MCF 10A (cell line): ENCODE measurements at places on chromosomes 4 and X. TPM values are rescaled to one million over a fixed set of nuclear protein-coding genes. Genes with fewer than 3 reads are reported as not detected.

Gene MAGEB2
- total RNA-seq = not detected in 2 replicates

Gene STAP1
- total RNA-seq = not detected in 2 replicates

DNA sequence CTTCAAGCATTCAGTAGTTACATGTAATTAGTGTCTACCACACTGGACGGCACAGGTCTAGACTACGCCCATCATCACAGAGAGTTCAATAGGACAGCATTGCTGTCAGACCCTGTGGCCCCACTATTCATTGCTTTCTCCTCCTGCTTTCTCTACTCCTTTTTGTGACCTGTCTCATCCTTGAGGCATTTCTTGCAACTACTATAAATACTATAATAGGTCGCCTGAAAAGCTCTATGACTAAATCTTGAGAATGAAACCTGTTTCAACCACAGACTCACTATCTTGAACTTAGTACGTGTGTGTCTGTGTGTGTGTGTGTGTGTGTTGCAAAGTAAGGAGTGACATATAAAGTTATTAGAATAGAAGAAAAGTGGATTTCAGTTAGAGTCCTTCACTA lies 252.9 kb upstream of the KLF3 start:
- H3K36me3 ChIP-seq = no peaks in the 10 kb centered on the region
- DNase-seq = no peak
- H3K4me1 ChIP-seq = no peaks in the 10 kb centered on the region
- no peak overlapping the region for H3K27ac ChIP-seq
- no peak overlapping the region for H3K4me3 ChIP-seq
- no peaks in the 10 kb centered on the region for H3K27me3 ChIP-seq

Gene DCAF12L2
- total RNA-seq = not detected in 2 replicates

Gene S100G
- not detected in 2 replicates for total RNA-seq

Gene GAB3
- total RNA-seq = 2.0 and 2.1 TPM in 2 replicates

Gene XAGE2
- total RNA-seq = not detected in 2 replicates

DNA sequence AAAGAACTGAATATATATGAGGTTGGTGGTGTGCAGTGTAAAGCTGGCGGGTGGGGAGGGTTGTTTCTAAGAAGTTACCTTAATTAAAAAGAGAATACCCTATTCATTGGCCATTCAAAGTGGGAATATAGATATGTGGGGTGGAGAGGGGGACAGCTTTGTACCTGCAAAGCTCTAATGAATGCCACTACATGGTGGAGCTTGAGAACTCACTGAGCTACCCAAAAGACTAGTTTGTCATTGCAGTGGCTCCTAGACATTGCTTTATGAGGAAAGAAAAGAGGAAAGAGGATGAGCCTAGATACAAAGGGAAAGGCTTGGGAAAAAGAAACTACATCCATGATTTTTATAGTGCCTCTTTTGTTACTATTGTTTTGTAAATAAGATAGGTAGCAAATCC lies 209.9 kb upstream of the SPRY1 start:
- H3K27ac ChIP-seq = no peak overlapping the region
- H3K4me1 ChIP-seq = no peaks in the 10 kb centered on the region
- no peaks in the 10 kb centered on the region for H3K27me3 ChIP-seq
- no peak for DNase-seq
- H3K4me3 ChIP-seq = no peak overlapping the region

Gene PRIMPOL
- total RNA-seq = 19.2 and 20.7 TPM in 2 replicates

DNA sequence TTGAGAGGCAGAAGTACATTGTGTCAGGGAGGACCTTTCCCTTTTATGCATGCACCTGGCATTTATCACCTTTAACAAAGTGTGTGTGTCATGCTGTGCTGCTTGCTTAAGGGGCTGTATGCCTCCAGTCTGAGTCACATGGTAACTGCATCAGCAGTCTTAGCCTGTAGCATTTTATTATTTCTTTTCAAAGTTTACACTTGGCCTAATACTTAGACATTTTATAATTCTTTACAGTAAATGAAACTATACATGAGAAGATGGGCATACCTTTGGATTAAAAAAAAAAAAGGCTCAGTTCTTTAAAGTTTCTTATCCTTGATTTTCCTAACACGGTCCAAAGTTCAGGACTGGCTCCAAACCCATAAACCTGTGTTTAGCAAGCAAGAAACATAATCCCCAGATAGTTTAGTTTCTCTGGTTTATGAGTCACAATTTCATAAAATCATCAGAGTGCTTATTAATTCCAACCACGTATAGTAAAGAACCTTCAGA lies 14.6 kb downstream of the NPNT start:
- peak; percentile 59 for DNase-seq
- no peak overlapping the region for H3K4me3 ChIP-seq
- peaks cover 10% of the 10 kb centered on the region for H3K4me1 ChIP-seq
- no peaks in the 10 kb centered on the region for H3K27me3 ChIP-seq
- no peaks in the 10 kb centered on the region for H3K36me3 ChIP-seq
- peak overlapping the region; percentile 50 for H3K27ac ChIP-seq

- H3K27me3 ChIP-seq = no peaks in the 10 kb centered on the region
- no peaks in the 10 kb centered on the region for H3K36me3 ChIP-seq
- DNase-seq = peak; percentile 29
- no peak overlapping the region for H3K27ac ChIP-seq
- H3K4me3 ChIP-seq = no peak overlapping the region
- peaks cover 6% of the 10 kb centered on the region for H3K4me1 ChIP-seq
Observed at GRCh38 chr4:106985830-106986229, 50.3 kb downstream of the DKK2 start.

DNA sequence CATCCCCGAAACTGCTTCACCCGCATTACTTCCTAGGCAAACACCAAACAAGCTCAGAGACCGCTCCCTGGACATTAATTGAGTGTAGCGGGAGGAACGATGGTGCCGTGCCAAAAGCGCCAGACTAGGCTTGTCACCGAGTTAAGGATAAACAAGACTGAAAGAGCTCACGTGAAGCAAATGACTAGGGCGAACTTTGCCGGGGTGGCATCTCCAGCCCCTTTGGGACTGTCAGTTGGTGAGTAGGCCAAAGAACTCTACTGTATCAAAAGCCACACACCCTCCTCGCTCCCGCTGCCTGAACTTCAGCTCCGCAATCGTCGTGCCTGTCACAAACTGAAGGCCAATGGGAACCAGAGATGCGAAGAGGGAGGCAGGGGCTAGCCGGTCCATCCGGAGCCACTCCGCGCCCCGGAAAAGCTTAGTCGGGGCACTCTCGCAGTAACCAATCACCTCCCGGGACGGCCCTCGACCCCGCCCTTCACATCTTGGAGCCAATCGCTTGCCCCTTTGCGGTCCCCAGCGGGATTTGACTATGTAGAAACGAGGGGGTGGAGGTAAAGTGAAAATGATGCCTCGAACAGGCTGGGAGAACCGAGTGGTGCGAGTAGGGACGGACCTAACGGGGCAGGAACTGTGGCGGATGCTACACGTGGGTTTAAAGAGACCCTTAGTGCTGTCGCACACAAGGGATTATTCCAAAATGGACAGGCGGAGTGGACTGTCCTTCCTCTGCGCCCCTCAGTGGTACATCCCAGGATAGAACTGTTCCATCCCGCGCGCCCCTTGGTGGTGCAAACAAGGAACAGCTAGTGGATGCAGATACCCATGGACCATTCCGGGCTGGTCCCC lies 37.0 kb upstream of the FAM156A start:
- H3K4me1 ChIP-seq = peaks cover 7% of the 10 kb centered on the region
- peaks cover 70% of the 10 kb centered on the region for H3K27me3 ChIP-seq
- H3K4me3 ChIP-seq = peak overlapping the region; percentile 94
- H3K36me3 ChIP-seq = peaks cover 5% of the 10 kb centered on the region
- peak overlapping the region; percentile 94 for H3K27ac ChIP-seq
- DNase-seq = peak; percentile 94

Gene CT47B1
- not detected in 2 replicates for total RNA-seq

- no peak overlapping the region for H3K27ac ChIP-seq
- no peaks in the 10 kb centered on the region for H3K4me1 ChIP-seq
- H3K27me3 ChIP-seq = no peaks in the 10 kb centered on the region
- H3K36me3 ChIP-seq = no peaks in the 10 kb centered on the region
- no peak overlapping the region for H3K4me3 ChIP-seq
- no peak for DNase-seq
Observed at GRCh38 chrX:65035446-65035770, 59.2 kb upstream of the ZC4H2 start.

GRCh38 chr4:126372634-126373033 lies 1057.9 kb downstream of the FAT4 start:
- H3K36me3 ChIP-seq = no peaks in the 10 kb centered on the region
- no peak for DNase-seq
- H3K4me3 ChIP-seq = no peak overlapping the region
- peaks cover 4% of the 10 kb centered on the region for H3K4me1 ChIP-seq
- H3K27ac ChIP-seq = no peak overlapping the region
- no peaks in the 10 kb centered on the region for H3K27me3 ChIP-seq

Gene SLC7A11
- 103 and 153 TPM in 2 replicates for total RNA-seq

Gene LEF1
- 2.0 and 3.0 TPM in 2 replicates for total RNA-seq

Gene GAGE2A
- total RNA-seq = not detected in 2 replicates

GRCh38 chr4:89337681-89338080 lies 30.1 kb upstream of the GPRIN3 start:
- H3K27ac ChIP-seq = no peak overlapping the region
- no peaks in the 10 kb centered on the region for H3K4me1 ChIP-seq
- no peak for DNase-seq
- no peak overlapping the region for H3K4me3 ChIP-seq

DNA sequence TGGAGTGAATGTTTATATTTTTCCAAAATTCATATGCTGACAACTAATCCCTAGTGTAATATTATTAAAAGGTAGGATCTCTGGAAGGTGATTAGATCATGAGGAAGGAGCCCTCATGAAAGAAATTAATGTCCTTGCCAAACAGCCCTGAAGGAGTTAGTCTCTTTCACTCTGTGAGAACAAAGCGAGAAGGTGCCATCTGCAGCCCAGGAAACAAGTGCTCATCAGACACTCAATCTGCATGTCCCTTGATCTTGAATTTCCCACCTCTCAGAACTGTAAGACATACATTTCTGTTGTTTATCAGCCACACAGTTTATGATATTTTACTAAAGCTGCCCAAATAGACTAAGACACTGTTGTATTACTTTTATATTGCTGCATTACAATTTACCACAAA lies 1283.4 kb downstream of the PCDH7 start:
- no peaks in the 10 kb centered on the region for H3K36me3 ChIP-seq
- DNase-seq = no peak
- H3K27ac ChIP-seq = no peak overlapping the region
- no peaks in the 10 kb centered on the region for H3K27me3 ChIP-seq

DNA sequence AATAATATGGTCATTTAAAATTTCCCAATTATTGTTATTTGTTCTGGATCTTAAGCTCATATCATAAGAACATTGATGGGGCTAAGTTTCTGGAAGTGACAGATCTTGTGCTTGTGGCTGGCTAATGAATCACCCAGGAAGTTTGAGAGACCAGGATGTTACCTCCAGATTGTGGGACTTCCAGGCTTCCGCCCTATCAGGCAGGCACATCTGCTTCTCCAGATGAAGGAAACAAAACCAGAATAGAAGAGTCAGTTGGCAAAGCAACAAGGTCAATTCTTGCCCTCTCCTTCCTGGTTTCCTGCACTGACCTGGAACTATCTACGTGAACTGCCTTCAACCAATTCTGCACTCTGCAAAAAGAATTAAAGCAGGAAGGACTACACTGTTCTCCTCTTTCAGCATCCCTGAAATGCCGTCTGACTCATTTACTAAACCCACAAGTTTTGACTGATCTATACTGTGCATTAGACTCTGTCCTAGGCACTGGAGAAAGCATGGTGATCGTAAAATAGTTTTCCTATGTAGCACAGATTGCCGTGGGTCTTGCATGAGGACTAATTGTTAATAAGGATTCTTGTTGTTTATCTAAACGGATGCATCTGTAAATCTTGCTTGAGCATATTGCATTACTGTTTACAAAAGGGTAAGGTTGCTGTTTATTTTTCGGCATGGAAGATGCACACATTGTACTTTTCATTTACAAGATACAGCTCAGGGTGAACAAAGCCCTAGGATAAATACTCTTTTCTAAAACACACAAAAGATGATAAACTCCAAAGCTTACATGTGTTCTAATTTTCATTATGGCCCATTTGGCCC lies 74.6 kb downstream of the AMELX start:
- H3K4me1 ChIP-seq = no peaks in the 10 kb centered on the region
- H3K27ac ChIP-seq = no peak overlapping the region
